Progenitor cell of endocrine pancreas (in vitro differentiated cells): ENCODE measurements at places on chromosomes 4 and X.

DNA sequence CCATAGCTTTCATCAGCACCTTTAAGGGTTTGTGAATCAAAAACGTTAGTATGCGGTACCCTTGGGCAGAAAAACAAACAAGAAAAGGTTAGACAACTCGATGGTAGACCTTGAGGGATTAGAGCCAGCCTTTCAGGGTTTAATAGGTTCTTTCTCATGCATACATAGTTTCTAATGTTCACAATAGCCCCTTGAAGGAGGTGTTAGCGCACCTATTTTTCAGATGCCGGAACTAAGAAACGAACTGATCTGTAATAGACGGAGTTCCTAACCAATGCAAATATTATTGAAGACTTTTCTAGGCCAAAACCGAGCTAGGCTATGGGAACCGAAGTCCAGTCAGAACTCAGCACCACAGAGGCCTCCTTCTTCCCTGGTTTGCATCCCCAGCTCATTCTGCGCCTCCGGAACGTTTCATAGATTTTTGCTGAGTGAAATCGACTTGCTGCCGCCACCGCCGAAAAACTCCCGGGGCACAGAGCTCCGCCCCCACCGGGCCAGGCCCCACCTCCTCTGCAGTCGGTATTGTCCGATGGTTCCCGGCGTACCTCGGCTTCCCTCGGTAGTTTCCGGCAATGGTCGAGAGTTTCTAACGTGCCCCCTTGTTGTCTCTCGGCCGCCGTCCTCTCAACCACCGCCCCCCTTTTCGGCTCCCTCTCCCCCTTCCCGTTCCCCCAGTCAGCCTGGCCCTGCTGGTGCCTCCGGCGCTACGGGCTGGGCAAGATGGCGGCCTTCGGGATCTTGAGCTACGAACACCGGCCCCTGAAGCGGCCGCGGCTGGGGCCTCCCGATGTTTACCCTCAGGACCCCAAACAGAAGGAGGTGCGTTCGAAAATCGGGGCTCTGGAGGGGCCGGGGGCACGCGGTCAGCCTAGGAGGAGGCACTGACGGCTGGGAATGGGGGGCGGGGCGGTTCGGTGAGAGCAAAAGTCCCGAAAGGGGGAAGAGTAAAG, at the start of gene MED12:
Gene MED12, plus strand, starts transcription at position 565 of the 953 bp plus-strand sequence. Its CDS starts 159 bp downstream, at position 724.
- DNase-seq = peak; percentile 77

GRCh38 chr4:88009871-88010270, 2.4 kb downstream of the PKD2 start:
- DNase-seq = no peak

GRCh38 chr4:47862297-47862696, 24.4 kb upstream of the CORIN start:
- DNase-seq = no peak

DNA sequence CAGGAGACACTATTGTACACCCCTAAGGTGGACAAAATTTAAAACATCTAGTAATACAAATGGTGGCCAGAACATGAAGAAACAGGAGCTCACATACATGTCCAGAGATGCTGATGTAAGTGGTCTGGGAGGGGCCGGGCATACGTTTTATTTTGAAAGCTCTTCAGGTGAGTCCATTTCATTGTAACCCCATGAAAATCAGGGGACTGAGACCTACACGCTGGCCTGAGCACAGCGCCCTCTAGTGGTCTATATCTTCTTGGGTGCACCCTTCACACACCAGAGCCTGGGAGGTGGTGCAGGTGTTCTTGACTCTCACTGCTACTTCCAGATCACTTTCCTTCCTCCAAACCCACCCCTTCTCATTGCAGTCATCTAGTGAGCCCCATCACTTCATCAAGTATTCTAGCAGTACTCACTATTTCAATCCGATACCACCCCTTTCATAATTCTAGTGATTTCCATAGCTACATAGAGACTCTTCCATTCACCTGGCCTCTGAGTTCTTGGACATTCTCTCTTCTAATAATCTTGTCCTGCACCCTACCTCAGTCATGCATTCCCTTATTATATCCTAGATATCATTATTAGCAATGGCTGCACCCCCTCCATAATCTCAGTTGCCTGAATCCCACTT, 4.3 kb upstream of the TLR6 start:
- DNase-seq = peak; percentile 12

DNA sequence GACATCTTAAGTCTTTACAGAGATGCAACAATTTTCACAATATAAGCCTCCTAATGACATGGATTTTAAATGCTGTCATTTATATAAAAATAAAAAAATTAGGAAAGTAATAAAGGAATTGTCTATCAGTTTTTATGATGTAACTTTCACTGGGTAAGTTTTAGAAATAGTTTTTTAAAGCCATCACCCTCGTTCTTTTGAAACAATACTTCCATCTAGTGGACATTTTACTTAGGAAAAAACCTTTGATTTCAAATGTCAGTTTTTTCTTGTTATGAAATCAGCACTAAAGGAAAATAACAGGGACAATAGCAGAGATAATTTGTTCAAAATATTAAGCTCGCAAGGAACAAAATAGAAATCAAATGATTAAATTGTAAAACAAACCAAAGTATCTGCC, 24.3 kb upstream of the NDNF start:
- DNase-seq = no peak

DNA sequence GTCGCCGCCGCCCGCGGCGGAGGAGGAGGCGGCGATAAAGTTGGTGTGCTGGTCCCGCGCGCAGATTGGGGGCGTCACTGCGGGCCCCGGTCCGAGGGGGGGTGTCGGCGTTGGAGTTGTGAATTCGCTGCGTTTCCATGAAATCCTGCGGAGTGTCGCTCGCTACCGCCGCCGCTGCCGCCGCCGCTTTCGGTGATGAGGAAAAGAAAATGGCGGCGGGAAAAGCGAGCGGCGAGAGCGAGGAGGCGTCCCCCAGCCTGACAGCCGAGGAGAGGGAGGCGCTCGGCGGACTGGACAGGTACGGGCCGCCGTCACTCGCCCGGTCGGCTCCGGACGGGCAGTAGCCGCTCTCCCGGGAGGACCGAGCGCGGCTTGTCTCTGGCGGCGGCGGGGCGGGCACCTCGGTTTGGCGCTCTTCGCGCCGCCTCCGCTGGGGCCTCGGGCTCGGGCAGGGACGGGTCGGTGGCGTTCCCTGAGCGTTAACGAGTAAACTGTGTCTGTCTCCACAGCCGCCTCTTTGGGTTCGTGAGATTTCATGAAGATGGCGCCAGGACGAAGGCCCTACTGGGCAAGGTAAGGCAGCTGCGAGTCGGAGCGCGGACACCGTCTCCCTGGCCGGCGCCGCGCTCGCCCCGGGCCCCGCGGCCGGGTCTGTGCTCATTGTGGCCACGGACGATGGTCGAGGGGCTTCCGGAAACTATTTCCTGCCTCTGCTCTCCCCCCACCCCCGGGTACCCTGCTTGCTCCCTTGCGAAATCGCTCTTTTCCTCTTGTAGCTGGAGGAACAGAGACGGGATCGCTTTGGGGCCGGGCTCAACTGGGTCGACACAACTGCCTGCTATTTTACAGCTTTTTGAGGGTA, 658 bp downstream of the KDM6A start:
- DNase-seq = peak; percentile 13
